ENCODE measurements at places on chromosomes 5 and 9. TPM values are rescaled to one million over a fixed set of nuclear protein-coding genes. Genes with fewer than 3 reads are reported as not detected.

GRCh38 chr5:20331826-20332225 is 343.8 kb upstream of the CDH18 start:
- H3K4me1 ChIP-seq = no peaks in the 10 kb centered on the region
- no peak overlapping the region for H3K27ac ChIP-seq
- DNase-seq = no peak
- H3K36me3 ChIP-seq = no peaks in the 10 kb centered on the region
- no peaks in the 10 kb centered on the region for H3K27me3 ChIP-seq

DNA sequence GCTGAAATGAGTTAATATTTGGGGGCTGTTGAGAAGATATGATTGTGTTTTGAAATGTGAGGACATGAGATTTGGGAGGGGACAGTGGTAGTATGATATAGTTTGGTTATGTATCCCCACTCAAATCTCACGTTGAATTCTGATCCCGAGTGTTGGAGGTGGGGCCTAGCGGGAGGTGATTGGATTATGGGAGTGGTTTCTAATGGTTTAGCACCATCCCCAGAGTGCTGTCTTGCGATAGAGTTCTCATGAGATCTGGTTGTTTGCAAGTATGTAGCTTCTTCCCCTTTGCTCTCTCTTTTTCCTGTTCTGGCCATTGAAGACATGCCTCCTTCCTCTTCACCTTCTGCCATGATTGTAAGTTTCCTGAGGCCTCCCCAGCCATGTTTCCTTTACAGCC is 386.0 kb downstream of the ARRDC3 start:
- peaks cover 1% of the 10 kb centered on the region for H3K36me3 ChIP-seq
- H3K27ac ChIP-seq = no peak overlapping the region
- H3K4me3 ChIP-seq = no peak overlapping the region
- H3K27me3 ChIP-seq = peaks cover 6% of the 10 kb centered on the region
- no peaks in the 10 kb centered on the region for H3K4me1 ChIP-seq

DNA sequence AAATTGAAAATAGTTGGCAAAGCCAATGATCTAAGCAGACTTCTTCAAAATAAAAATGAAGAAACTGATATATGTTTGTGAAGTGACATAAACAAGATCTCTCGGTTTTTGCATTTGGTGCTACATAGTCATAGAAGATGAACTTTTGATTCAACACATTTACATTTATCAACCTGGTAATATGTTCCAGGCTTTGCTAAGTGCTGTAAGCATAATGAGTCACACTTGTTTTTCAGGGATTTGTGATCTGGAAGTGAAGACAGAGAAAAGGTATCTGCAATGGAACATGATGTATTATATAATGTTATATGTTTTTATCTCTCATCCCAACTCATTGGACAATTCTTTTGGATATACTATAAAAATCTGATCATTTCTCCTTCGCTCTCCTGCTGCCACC is 801.4 kb downstream of the BRINP1 start:
- DNase-seq = no peak
- no peak overlapping the region for H3K4me3 ChIP-seq
- no peaks in the 10 kb centered on the region for H3K27me3 ChIP-seq

Gene CARTPT
- not detected for total RNA-seq

DNA sequence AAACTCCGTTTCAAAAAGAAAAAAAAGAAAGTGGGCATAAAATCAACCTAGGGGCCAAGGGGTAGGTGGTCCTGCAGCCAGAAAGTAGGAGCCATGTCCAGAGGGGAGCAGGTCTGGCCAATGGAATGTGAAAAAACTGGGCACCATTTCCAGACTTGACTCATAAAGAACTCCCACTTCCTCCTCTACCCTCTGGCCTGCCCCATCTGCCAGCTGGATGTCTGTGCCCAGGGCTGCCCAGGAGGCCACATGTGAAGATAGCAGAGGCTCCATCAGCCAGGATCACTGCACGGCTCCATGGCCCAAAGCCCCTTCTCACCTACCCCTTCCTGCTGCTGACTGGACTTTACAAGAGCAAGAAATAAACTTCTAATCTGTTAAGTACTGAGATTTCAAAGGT is 42.1 kb upstream of the EEIG1 start:
- no peak for DNase-seq
- H3K4me1 ChIP-seq = peaks cover 67% of the 10 kb centered on the region
- no peaks in the 10 kb centered on the region for H3K27me3 ChIP-seq
- no peak overlapping the region for H3K4me3 ChIP-seq

Gene PHF24
- 0.18 TPM for total RNA-seq

GRCh38 chr5:174736331-174736721 is 11.9 kb downstream of the MSX2 start:
- no peaks in the 10 kb centered on the region for H3K36me3 ChIP-seq
- no peak overlapping the region for H3K27ac ChIP-seq
- H3K27me3 ChIP-seq = peaks cover 66% of the 10 kb centered on the region

DNA sequence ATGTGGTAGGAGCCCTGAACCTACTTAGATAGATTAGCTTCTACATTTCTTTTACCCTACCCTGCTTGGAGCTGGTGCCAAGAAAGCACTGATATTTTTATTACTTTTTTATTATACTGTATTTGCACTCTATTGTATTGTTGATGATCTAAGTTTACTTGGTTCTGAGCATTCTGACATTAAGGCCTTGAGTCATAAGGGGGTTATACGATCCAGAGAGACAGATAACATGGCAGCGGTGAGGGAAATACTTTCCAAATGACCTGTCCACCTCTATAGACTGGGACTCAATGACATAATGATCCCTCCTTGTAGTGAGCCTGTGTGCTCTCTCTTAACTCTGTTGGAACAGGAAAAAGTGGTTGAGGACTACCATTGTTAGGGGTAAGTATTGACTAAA is 176.3 kb downstream of the MAN2A1 start:
- H3K27ac ChIP-seq = peak overlapping the region; percentile 33
- peaks cover 52% of the 10 kb centered on the region for H3K4me1 ChIP-seq
- peaks cover 61% of the 10 kb centered on the region for H3K36me3 ChIP-seq

Gene SLC1A3
- 0.16 TPM for total RNA-seq

DNA sequence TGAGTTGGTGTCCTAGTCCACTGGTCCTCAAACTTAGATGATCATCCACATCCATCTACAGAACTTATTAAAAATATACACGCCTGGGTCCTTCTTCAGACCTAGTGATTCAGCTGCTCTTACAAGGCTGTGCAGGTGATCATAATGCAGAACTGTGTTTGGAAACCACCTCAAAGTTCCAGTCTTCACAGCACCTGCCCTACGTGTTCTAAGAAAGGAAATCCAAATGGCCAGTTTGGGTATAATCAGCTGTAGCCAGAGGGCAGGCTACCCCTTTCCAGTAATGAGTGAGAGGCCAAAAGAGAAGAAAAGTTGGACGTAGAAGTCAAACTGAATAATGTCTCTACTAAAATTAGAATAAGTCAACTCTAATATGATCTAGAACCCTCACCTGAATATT is 15.4 kb downstream of the REEP5 start:
- H3K27me3 ChIP-seq = no peaks in the 10 kb centered on the region
- peaks cover 6% of the 10 kb centered on the region for H3K4me1 ChIP-seq
- H3K4me3 ChIP-seq = no peak overlapping the region

Gene LRRC26
- total RNA-seq = not detected

DNA sequence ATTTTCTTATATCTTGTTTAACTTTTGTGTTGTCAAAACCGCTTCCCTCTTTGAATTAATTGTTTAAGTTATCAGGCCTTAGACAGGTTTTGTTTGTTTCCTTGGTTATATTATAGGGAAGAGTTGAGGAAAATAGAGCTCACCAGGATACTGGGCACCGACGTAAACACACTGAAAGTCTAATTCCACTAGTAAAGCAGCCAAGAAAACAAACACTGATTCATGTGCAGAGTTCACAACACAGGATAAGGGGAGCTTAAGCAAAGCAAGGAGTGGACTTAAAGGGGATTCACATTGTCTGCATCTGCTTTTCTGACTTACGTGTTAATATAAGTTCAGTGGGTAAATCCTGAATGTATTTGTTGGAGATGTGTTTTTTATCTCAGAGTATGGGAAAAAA is 139.0 kb upstream of the CDH6 start:
- no peaks in the 10 kb centered on the region for H3K27me3 ChIP-seq
- H3K36me3 ChIP-seq = no peaks in the 10 kb centered on the region
- no peaks in the 10 kb centered on the region for H3K4me1 ChIP-seq
- DNase-seq = no peak

All from activated CD4-positive, alpha-beta T cell treated with anti-CD3 and anti-CD28 coated beads for 36 hours (primary cell).